Hepatocyte (in vitro differentiated cells): ENCODE measurements at places on chromosomes 5 and 9. TPM values are rescaled to one million over a fixed set of nuclear protein-coding genes. Genes with fewer than 3 reads are reported as not detected.

The HSPB3 gene
- total RNA-seq, result 1.8 and 3.2 TPM in 2 replicates

The PCDHB5 gene
- 7.0 TPM in 2 replicates for total RNA-seq

The CAMK2A gene
- total RNA-seq, result 0.88 and 2.6 TPM in 2 replicates

The INSL4 gene
- total RNA-seq, result 0.13 TPM in 1 of 2 replicates, not detected in the other

The MUSK gene
- 0.47 and 1.2 TPM in 2 replicates for total RNA-seq

The COL5A1 gene
- total RNA-seq, result 163 and 342 TPM in 2 replicates

The CDH9 gene
- 0.53 and 2.2 TPM in 2 replicates for total RNA-seq

The SPATA6L gene
- total RNA-seq, result 1.0 and 2.5 TPM in 2 replicates

The CYSRT1 gene
- total RNA-seq, result 1.4 and 2.4 TPM in 2 replicates

The CDK7 gene
- total RNA-seq, result 36.4 and 50.9 TPM in 2 replicates

The PRLR gene
- total RNA-seq, result 95.8 and 99.8 TPM in 2 replicates

The DRD1 gene
- total RNA-seq, result 0.80 and 1.2 TPM in 2 replicates

The SCGB3A1 gene
- total RNA-seq, result not detected in 2 replicates

The NME5 gene
- 2.2 and 2.3 TPM in 2 replicates for total RNA-seq

GRCh38 chr9:108511307-108511706 lies 344.5 kb downstream of the ACTL7B start:
- DNase-seq, result no peak

- peak; percentile 1 for DNase-seq
Observed at GRCh38 chr9:89005323-89005722, 14.1 kb downstream of the S1PR3 start.

DNA sequence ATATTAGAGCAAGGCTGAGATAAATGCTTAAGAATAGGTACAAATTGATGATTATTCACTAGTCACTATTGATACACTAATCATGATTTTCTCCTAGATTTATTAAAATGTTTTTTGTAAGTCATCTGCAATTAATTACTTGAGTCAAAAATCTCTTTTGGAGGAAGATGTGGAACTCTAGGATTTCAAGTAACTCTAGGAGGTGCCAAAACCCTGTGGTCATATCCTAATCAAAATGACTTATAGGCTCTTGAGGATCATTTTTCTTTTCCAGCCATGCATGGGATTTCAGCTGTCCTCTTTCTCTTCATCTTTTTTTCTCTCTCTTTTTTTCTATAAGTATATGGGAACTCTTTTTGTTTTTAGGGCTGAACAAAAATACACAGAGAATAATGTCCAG lies 141.8 kb upstream of the CD180 start:
- no peak for DNase-seq

- no peak for DNase-seq
Observed at GRCh38 chr9:12874395-12874794, 99.6 kb downstream of the LURAP1L start.

GRCh38 chr9:71822456-71822855 lies 54.1 kb upstream of the CEMIP2 start:
- DNase-seq, result peak; percentile 16

- DNase-seq, result no peak
Observed at GRCh38 chr5:376799-377325, 55.3 kb downstream of the AHRR start.

GRCh38 chr5:94847019-94847418 lies 228.6 kb downstream of the SLF1 start:
- no peak for DNase-seq

DNA sequence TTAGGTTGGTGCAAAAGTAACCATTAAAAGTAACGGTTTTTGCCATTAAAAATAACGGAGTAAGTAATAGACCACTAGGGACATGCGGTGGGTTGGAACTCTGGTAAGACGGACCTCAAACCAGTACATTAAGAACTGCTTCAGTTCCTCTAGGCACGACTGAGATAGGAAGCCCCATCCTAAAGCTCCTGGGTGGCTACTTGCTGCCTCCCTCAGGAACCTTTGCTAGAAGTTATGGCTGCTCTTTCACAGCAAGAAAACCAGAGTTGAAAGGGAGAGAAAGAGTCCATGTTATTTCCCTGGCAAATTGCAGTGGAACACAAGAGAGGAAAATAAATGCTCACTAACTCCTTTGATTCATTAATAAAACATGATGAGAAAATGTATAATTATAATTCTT lies 47.6 kb downstream of the MCTP1 start:
- no peak for DNase-seq

GRCh38 chr5:168680395-168680794 lies 101.2 kb upstream of the PANK3 start:
- no peak for DNase-seq

DNA sequence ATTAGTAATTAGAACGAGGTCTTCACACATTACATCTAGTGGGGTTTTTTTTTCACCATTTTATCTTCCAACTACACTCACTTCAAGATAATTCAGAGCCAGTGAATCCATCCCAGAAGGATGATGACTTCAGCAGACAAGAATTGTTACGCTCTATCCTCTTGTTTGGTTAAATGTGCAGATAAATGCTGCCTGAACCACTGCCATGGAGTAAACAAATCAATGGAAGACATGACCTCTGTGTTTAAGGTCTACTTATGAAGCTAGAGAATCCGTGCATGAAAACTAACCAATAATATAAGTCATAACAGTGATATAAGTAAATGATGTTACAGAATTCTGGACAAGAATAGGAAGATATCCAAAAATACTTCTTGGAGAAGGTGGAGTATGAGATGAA lies 602.6 kb downstream of the TLR4 start:
- DNase-seq, result no peak

GRCh38 chr5:132487095-132487428 lies 3.5 kb downstream of the IRF1 start:
- DNase-seq, result no peak

DNA sequence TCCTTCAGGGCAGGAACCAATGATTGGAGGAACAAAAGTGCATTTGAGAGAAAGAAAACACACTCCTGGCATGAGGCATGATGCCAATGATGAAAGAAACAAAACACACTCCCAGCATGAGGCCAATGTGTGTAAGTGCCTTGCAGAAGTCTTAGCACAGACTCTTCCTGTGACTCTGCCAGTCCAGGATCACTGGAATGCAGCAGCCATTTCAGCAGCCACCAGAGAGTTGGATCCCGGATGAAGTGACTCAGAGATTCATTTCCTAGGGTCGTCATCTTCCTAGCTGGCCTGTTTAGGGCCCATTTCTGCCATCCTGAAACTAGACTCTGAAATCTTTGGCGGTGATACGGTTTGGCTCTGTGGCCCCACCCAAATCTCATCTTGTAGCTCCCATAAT lies 212.5 kb downstream of the CFAP90 start:
- no peak for DNase-seq

GRCh38 chr9:128051932-128052709 lies 15.0 kb downstream of the NAIF1 start:
- DNase-seq, result peak; percentile 85

DNA sequence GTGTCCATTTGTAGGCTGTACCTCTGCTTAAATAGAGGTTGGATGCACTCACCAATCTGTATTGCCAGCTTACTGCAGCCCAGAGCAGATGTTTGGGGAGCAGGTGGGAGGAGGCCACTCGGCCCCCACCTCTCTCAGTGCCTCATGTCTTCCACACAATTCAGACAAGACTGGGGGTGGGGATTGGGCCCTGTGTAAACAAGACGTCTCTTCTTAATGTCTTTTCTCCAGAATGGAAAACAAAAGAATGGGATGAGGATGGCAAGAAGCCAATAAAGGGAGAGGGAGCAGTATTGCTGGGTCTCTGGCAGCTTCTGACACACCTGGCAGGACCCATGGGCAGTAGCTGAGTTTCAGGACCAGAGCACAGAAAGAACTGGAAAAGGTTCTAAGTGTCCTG lies 64.9 kb downstream of the SIL1 start:
- no peak for DNase-seq

- no peak for DNase-seq
Observed at GRCh38 chr5:32714836-32715235, 3.7 kb downstream of the NPR3 start.

DNA sequence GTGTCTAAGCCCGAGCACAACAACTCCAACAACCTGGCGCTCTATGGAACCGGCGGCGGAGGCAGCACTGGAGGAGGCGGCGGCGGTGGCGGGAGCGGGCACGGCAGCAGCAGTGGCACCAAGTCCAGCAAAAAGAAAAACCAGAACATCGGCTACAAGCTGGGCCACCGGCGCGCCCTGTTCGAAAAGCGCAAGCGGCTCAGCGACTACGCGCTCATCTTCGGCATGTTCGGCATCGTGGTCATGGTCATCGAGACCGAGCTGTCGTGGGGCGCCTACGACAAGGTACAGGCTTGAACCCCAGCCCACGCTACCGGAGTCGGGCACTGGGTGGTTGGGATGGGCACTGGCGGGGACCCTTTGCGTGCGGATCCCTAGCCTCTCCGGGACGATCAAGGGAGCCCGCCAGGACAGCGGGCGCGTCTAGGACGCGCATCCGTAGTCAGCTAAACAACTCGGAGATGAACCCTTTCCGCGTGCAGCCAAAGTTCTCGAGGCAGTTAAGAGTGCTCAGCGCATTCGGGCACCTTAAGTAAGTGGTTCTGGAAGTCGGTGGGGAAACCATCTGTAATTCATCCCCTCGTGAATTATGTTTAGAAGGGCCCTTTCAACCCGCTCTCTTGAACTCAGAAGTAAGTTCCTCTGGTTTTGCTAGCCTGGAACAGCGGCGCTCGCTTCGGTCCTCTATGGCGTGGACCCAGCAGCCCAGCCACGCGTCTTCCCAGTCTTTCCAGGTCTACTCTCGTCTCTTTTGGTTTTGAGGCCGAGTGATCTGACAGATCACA lies 1.3 kb downstream of the KCNN2 start:
- DNase-seq, result peak; percentile 7

DNA sequence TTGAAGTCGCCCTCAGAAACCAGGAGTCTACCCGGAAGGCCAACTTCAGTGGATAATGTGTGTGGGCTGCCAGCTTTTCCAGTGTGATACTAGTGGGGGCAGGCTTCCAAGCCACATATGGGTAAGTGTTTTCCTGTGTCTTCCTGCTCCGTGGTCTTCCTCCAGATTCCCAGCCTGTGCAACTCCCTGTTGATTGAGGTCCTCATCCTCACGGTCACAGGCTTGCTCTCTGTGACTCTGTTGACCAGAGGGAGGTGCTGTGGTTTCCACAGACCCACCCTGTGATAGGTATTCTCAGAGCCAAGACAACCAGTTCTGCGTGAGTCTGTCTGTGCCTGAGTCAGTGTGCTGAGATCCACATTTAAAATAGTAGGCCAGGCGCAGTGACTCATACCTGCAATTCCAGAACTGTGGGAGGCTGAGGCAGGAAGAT lies 388.0 kb upstream of the IRX2 start:
- DNase-seq, result no peak

- DNase-seq, result no peak
Observed at GRCh38 chr9:76266649-76267283, 127.5 kb downstream of the RFK start.

DNA sequence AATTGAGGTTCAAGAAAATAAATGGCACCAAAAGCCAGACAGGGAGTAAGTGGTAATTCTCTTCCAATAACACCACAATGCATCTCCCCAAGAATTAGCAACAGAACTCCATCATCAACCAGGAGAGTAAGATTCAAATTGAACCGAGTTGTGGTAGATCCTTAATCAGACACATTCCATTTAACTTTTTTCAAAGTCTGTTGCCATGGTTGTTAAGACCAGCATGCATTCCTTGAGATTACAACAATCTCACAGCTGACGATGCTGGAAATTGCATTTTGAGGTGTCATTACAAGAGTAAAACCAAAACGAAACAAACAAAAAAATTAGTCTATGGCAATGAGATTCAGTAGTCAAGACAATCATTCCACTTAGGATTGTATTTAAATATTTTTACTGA lies 78.9 kb upstream of the ZNF462 start:
- DNase-seq, result no peak

- no peak for DNase-seq
Observed at GRCh38 chr5:170108266-170108785, 2.6 kb downstream of the FOXI1 start.

- DNase-seq, result no peak
Observed at GRCh38 chr9:88684046-88684445, 149.1 kb downstream of the NXNL2 start.

DNA sequence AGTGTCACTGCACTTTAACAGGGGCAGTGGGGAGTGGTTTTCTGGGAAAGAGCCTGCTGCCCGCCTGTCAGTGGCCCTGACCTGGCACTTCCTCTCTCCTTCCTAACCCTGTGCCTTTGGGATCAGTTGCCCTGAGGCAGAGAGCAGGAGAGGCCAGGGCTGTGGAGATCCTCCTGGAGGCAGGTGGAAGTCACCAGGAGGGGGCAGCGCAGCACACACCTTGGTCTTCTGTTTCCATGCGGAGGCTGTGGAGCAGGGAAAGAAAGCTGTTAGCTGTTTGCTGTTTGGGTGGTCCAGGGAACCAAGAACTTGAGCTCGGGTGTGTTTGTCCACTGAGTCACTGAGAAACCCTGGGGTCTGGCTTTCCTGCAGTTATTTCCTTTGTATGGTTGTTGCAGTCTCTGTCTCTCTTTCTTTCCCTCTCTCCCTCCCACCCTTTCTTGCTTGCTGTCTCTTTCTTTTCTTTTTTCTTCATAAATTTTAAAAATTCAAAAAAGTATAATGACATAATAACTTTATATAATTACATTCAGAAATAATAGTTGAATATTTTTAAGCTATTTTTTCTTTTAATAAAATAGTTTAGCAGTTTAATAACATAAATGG lies 28.1 kb downstream of the NTRK2 start:
- peak; percentile 79 for DNase-seq

DNA sequence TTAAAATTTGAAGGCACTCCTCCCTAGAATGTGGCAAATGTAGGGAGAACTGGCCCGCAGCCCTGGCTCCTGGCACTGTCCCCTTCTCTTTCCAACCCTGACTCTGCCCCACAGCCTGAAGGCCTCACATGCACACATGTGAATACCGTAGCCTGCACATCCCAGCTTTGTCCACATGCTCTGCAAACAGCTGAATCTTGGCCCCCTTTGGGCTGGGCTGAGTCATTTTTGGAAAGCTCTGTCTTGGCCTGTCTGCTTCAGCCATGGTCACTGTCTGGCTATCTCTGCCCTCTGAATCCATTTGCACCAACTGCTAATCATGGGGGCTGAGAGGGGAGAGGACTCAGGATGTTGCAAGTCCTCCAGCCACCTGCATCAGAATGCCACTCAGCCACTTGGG lies 22.1 kb upstream of the GALNT10 start:
- no peak for DNase-seq

GRCh38 chr9:105143136-105143430 lies 101.4 kb upstream of the SLC44A1 start:
- DNase-seq, result no peak

- no peak for DNase-seq
Observed at GRCh38 chr5:24732184-24732583, 87.4 kb upstream of the CDH10 start.

GRCh38 chr5:14917719-14918118 lies 46.1 kb upstream of the ANKH start:
- no peak for DNase-seq

DNA sequence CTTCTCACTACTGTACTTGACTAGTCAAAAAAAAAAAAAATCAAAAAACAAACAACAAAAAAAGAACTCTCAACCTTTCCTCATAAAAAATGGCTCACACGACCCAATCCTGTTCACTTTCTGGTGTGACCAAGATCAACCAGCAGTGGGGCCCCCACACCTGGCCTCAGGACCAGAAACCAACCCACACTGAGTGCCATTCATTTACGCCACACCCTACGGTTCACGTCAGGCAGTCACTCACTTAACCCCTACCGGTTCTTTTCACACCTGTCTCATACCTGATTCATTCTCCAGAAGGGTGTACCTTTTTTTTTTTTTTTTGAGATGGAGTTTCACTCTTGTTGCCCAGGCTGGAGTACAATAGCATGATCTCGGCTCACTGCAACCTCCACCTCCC lies 5.7 kb downstream of the SUSD1 start:
- peak; percentile 80 for DNase-seq

- DNase-seq, result no peak
Observed at GRCh38 chr5:132470010-132470392, 20.6 kb downstream of the IRF1 start.
